SK-N-SH (cell line): ENCODE measurements at places on chromosomes 11 and 22. TPM values are rescaled to one million over a fixed set of nuclear protein-coding genes. Genes with fewer than 3 reads are reported as not detected.

CD81 gene
- 373 and 517 TPM in 2 replicates for polyA plus RNA-seq

TAF1D gene
- 56.7 and 76.9 TPM in 2 replicates for polyA plus RNA-seq

NTM gene
- 20.0 and 21.1 TPM in 2 replicates for polyA plus RNA-seq

RIMBP3C gene
- polyA plus RNA-seq = 0.02 TPM in 1 of 2 replicates, not detected in the other

MUC6 gene
- polyA plus RNA-seq = not detected in 2 replicates

MRGPRE gene
- polyA plus RNA-seq = not detected in 2 replicates

OR8G5 gene
- polyA plus RNA-seq = not detected in 2 replicates

NXPE4 gene
- polyA plus RNA-seq = not detected in 2 replicates

EPS8L2 gene
- 0.67 and 0.74 TPM in 2 replicates for polyA plus RNA-seq
